ENCODE measurements at places on chromosomes 7 and 10.
A peak's percentile ranks its signal among the peaks of the same experiment; 100 is the strongest.

DNA sequence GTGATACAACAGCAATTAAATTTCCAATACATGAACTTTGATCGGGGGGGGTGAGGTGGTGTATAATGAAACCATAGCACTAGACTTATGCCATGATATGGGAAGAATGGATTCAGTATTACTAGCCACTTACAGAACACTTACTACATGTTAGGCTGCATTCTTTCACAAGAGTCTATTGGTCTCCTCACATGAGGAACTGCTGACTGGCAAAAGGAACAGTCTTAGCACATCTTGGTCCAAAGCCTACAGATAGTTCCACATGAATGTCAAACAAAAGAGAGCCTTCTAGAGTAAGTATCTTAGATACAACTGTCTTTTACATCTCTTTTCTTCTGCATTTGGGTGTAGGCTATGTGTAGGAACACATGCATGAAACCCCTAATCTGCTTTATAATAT is 115.9 kb upstream of the DNAJB12 start:
- no peak for DNase-seq

DNA sequence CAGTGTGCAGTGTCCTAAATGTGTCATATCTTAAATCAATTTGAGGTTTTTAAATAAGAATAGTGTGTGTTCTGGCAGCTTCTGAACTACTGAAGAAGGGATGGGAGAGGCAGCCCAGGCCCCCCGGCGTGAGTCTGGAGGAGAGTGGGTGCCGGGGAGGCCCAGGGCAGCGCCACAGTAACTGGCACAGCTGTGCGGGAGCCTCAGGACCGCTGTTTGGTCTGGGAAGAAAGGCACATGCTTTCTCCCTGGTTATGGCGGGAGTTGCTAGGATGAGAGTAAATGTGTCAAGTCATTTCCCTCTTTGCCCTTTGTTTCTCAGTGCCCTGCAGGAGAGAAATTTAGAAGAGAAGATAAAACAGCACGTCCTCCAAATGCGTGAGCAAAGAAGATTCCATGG is 31.9 kb upstream of the PWWP2B start:
- DNase-seq, result no peak

DNA sequence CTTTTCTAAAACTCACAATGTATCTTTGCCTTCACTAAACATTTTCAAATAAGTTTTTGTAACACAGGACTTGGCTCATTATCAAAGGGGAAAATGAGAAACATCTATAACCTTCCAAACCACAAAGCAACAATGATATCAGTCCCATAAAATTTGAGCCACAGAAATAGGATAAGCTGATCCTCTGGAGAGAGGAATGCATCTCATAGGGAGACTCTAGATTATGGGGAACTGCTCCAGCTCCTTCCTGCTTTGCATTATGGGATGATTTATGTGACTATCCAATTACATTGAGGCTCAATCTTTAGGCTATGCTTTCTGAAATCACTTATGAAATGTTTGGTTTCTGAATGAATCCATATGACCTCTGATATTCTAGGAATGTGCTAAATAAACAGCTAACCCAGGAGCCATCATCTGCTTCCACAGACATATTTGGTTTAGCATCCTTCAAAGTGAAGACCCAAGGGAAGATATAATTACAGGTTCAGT is 70.4 kb downstream of the CUBN start:
- DNase-seq, result no peak

GRCh38 chr7:94393246-94394108 is 1.2 kb upstream of the COL1A2 start:
- no peak for DNase-seq

GRCh38 chr7:72335561-72336381 is 76.4 kb downstream of the CALN1 start:
- DNase-seq, result peak; percentile 60

- no peak for DNase-seq
Measured at GRCh38 chr7:84372155-84372621, 177.6 kb upstream of the SEMA3A start.

GRCh38 chr7:12965767-12966166 is 278.3 kb downstream of the ARL4A start:
- no peak for DNase-seq

- DNase-seq, result no peak
Measured at GRCh38 chr7:33888166-33888565, 17.2 kb upstream of the BMPER start.

GRCh38 chr10:127398140-127398970 is 150.8 kb upstream of the NPS start:
- DNase-seq, result peak; percentile 66

DNA sequence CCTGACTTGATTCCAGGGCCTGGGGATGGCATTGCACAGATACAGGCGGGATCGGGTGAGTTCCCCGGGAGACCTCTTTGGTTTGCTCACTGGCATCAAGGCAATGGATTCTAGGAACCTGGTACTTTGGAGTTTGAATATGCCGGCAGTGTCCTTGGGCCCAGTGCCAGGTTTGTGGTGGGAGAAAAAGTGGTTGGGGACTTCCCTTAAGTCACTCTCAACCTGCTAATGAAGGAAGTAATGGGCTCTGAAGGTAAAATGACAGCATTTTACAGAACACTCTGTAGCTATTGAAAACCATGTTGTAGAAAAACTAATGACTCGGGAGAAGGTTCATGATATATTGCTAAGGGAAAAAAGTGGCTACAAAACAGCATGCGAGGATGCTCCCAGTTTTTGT is 129.9 kb downstream of the CFAP58 start:
- DNase-seq, result no peak

GRCh38 chr7:37832194-37832593 is 16.2 kb upstream of the NME8 start:
- peak; percentile 89 for DNase-seq

DNA sequence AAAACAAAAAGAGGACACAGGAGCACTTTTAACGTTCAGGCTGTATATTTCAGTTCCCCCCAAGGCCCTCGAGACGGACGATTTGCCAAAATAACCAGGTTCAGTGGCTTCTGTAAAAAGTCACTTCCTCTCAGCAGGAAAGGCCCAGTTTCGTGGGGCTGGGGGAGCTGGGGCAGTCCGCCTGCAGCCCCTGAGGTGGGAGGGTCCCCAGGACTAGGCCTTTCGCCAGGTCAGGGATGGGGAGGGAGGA is 28.8 kb downstream of the WDR86 start:
- DNase-seq, result no peak

GRCh38 chr7:95335093-95335492 is 10.8 kb upstream of the PON1 start:
- no peak for DNase-seq

DNA sequence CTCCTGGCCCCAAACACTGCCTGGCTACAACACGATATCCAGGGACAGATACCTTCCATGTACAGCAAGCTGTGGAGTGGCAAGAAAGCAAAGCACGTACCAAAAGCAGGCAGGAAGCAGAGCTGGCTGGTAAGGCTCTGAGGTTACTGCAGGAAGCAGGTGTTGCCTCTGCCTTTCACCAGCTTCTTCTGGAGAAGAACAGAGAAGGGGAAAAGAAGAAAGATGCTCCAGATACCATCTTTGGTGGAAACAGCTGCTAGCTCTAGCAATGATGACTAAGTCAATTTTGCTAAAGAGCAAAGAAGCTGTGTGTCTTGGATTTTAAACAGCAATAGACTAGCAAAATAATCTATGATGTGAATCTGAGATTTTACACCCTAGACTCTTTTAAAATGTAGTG is 34.9 kb upstream of the PRSS1 start:
- DNase-seq, result no peak

GRCh38 chr7:57432583-57432982 is 17.4 kb upstream of the ZNF716 start:
- DNase-seq, result no peak

DNA sequence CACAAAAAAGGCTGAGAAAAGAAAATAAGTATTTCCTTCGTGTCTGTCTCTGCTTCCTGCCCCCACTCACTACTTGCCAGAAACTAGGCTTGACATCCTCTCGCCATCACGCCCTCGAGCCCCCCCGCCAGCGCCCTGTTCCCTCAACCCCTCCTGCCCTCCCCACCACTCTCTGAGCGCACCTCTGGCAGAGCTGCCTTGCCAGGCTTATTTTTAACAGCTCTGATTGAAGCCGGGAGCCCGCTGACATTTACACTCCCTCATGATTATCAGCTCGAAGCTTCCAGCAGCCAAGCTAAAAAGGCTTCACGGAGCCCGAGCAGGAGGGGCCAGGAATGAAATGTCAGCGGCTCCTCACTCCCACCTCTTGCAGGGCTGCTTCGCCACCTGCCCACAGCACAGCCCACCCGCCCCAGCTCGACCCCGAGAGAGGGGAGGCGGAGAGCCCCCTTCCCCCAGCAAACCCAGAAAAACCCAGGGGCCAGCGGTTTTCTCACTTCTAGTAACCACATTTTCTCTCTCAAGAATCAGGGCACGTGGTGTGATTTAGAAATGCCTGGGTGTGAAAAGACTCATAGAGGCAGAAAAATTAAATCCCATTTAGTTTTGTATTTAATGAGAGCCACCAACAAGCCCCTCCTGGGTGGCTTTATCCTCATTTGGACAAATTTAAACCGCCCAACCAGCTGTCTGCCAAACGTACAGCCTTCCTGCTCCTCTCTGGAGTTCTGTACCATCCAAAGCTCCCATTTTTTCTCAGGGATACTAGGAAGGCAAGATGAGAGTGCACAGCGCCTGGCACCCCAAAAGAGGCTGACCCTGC is 89.3 kb downstream of the SLIT1 start:
- peak; percentile 43 for DNase-seq

DNA sequence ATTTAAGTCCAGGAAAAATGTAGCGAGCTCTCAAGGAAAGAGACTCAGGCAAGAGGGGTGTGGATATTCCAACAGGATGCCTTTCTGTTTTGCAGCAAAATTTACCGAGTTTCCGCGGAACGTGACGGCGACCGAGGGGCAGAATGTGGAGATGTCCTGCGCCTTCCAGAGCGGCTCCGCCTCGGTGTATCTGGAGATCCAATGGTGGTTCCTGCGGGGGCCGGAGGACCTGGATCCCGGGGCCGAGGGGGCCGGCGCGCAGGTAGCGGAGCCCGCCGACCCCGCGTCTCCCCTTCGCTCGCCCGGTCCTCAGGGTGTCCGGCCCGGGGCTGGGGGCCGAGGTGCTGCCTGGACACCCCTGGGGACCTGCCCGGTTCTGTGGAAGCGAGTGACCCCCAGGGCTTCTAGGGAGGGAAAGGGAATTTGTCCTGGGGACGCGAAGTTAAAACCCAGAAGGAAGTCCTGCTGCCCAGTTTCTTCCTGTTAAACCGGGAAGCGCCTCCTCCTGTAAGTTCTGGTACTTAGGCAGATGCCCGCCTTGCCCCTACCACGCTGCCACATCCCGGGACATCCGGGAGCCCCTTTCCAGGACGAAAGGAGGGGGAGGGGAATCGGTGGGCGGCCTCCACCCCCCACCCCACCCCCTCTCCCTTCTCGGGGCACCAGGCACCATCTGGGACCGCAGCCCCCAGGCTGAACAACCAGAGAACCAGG is 2.5 kb downstream of the VSTM2A start:
- peak; percentile 35 for DNase-seq

GRCh38 chr7:17134786-17135185 is 163.7 kb upstream of the AHR start:
- DNase-seq, result no peak

GRCh38 chr7:114890561-114890960 is 31.3 kb upstream of the MDFIC start:
- DNase-seq, result no peak

GRCh38 chr10:58755677-58756076 is 243.0 kb downstream of the BICC1 start:
- no peak for DNase-seq

DNA sequence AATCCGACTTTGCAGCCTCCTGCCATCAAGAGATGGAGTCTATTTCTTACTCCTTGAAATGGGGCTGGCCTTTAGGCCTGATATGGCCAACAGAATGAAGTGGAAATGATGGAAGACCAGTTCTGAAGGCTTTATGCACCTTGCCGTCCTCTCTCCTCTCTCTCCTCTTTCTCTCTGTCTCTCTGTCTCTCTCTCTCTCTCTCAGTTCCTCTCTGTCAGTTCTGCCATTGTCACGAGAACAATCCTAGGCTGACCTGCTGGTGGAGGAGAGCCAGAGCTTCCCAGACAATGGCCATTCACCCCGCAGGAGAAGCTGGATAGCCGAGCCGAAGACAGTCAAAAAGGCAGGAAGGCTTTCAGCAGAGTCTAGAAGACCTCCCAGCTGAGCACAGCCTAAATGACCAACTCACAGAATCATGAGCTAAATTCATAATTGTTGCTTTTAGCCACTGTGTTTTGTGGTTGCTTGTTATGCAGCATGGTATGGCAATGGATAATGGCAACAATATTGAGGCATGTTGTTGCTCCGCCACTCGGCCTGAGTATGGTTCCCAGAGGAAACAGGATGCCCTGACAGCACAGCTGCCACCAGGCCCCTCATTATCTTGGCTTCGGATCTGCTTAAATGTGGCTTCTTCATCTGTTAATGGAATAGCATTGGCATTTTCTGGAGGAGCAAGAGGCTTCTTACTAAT is 35.5 kb downstream of the FRMPD2 start:
- DNase-seq, result no peak

GRCh38 chr7:1245524-1246050 is 12.9 kb downstream of the UNCX start:
- no peak for DNase-seq

- DNase-seq, result no peak
Measured at GRCh38 chr10:22372917-22373316, 27.6 kb downstream of the SPAG6 start.

GRCh38 chr7:47143339-47143738 is 438.6 kb downstream of the TNS3 start:
- DNase-seq, result no peak

- DNase-seq, result no peak
Measured at GRCh38 chr7:84975586-84976185, 211.2 kb downstream of the SEMA3D start.

GRCh38 chr7:111954056-111954455 is 252.1 kb downstream of the DOCK4 start:
- no peak for DNase-seq

GRCh38 chr7:8131694-8132605 is 130.0 kb downstream of the ICA1 start:
- DNase-seq, result no peak

DNA sequence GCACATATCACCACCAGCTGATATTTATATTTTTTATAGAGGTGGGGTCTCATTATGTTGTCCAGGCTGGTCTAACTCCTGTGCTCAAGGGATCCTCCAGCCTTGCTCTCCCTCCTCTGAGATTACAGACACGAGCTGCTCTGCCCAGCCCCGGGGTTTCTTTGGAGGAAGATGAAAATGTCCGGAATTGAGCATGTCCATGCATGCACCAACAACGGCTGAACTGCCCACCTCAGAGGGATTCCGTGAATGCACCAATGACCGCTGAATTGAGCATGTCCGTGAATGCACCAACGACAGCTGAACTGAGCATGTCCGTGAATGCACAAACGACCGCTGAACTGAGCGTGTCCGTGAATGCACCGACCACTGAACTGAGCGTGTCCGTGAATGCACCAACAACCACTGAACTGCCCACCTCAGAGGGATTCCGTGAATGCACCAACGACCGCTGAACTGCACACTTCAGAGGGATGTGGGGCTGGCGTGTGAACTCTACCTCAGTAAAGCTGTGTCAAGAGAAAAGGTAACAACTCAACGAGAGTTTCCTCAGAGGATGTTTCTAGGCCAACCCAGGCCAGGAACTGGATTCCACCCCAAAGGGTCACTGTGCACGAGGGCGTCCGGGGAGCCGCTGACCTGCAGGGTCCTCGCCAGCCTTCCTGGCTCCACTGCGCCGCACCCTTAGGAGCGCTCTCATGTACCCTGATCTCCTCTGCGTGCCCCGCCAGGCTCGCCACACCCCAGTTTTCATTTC is 34.9 kb upstream of the INPP5A start:
- DNase-seq, result no peak

- DNase-seq, result no peak
Measured at GRCh38 chr7:144731661-144732351, 104.0 kb downstream of the TPK1 start.
